Spinal cord (tissue), 10 donors: ENCODE measurements at places on chromosomes 5 and 9.

DNA sequence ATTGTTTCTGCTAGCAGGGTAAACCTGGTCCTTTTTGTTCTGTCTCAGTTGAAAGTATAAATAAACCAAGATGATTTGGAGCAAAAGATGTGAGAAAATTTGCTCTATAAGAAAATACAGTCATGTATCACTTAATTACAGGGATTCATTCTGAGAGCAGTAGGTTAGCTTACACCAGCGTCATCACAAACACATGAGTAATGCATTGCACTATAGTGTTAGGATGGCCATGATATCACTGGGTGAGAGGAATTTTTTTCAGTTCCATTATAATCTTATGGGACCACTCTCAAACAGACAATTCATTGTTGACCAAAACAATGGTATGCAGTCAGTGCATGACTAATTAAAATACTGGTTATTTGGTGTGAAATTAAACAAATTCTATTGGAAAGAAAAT lies 430.9 kb downstream of the CHSY3 start:
- DNase-seq, result no peak

- no peak for DNase-seq
Measured at GRCh38 chr9:128141604-128142003, 7.6 kb upstream of the LCN2 start.

DNA sequence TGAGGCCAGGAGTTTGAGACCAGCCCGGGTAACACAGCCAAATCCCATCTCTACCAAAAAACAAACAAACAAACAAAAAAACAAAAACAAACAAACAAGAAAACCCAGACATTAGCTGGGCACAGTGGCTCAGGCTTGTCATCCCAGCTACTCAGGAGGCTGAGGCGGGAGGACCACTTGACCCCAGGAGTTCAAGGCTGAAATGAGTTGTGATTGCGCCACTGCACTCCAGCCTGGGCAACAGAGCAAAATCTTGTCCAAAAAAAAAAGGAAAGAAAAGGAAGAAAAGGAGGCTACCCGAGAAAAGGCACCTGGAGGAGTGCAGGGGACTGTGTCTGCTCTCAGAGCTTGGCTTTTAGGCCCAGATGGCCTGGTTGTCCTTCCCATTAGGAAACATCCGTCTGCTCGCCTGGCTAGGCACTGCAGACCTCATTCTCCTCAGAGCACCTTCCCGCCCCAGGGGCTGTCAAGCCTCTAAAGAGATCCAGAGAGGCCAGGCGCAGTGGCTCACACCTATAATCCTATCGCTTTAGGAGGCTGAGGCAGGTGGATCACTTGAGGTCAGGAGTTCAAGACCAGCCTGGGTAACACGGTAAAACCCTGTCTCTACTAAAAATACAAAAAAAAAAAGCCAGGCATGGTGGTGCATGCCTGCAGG lies 185.3 kb upstream of the IER5L start:
- DNase-seq, result no peak

GRCh38 chr5:103621548-103621930 lies 59.0 kb upstream of the NUDT12 start:
- no peak for DNase-seq

DNA sequence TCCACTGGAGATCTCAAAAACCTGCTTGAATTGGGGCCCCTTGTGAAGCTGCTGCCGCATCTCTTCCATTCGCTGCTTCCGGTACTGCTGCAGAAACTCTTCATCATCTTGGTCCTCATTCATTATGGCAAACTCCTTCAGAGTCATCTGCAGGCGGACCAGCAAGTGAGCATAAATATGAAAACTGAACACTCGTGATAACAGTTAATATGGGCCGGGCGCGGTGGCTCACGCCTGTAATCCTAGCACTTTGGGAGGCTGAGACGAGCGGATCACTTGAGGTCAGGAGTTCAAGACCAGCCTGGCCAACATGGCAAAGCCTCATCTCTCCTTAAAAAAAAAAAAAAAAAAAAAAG lies 7.9 kb downstream of the PDCL start:
- DNase-seq, result no peak

- DNase-seq, result no peak
Measured at GRCh38 chr5:146041180-146041789, 64.1 kb downstream of the PLAC8L1 start.

GRCh38 chr5:145697251-145697990 lies 137.7 kb downstream of the PRELID2 start:
- DNase-seq, result no peak

- no peak for DNase-seq
Measured at GRCh38 chr5:40831346-40832210, 3.4 kb downstream of the RPL37 start.

DNA sequence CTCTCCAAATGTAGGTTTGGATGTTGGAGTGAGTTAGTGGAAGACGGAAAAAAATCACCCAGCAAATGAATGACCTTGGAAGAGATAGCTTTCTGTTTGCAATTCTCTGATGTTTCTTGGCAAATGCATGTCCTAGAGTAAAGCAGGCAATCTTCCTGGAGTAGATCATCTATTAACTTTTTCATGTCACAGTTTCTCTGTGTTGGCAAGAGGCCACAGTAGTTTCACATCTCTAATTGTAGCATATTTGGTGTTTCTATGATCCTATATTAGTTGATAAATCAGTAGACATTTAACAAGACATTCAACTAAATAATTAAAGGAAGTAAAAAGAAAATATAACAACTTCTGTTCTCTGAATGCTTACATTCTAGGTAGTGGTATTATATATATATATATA lies 138.2 kb upstream of the MINAR2 start:
- DNase-seq, result no peak

DNA sequence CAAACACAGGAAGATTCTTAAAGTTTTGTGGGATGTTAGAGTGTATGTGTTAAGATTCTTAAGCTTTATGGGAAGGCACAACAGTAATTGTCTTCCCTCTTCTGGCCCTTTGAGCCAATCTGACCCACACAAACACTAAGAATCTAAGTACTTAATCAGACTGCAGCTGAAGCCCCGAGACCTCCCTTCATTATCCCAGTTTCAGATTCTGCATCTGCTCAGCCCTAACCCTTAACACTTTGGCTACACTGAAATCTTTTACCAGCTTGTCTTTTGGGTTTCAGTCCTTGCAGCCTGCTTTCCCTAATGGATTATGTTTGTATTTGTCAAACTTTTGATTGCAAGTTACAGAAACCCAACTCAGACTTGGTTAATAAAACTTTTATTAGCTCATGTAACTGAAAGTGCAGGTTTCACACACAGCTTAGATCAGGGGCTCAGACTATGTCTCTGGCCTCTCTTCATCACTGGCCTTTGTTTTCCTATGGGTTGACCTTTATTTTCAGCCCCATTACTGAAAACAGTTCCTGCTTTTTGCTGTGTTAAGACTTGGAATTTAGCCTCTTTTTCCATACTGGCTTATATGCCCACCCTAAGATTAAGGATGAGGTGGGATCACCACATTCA lies 71.5 kb downstream of the COX7C start:
- DNase-seq, result no peak

GRCh38 chr9:89872913-89873707 lies 268.3 kb downstream of the GADD45G start:
- no peak for DNase-seq

DNA sequence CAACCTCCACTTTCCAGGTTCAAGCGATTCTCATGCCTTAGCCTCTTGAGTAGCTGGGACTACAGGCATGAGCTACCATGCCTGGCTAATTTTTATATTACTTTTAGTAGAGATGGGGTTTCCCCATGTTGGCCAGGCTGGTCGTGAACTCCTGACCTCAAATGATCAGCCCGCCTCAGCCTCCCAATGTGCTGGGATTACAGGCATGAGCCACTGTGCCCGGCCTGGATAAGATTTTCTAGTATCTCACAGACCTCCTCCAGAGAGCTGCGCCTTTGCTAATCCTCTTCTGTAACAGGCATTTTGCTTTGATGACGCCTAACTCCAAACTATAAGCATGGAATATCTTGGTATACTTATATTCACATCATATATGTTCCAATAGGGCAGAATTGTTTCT lies 99.4 kb downstream of the FSTL4 start:
- no peak for DNase-seq
